ENCODE measurements at places on chromosomes 16 and 17. TPM values are rescaled to one million over a fixed set of nuclear protein-coding genes. Genes with fewer than 3 reads are reported as not detected.

The PPL gene
- total RNA-seq: 0.42 TPM

The LRRC37A gene
- total RNA-seq: 3.0 TPM

The CYLD gene
- total RNA-seq: 9.5 TPM

The PVALEF gene
- not detected for total RNA-seq

The SP2 gene
- total RNA-seq: 29.1 TPM

The ZP2 gene
- total RNA-seq: not detected

The PIRT gene
- not detected for total RNA-seq

The LGALS9B gene
- not detected for total RNA-seq

The ITGAE gene
- total RNA-seq: 52.0 TPM

The ASPHD1 gene
- total RNA-seq: 2.5 TPM

The SLC9A5 gene
- 3.6 TPM for total RNA-seq

The IL32 gene
- 4.5 TPM for total RNA-seq

- no peaks in the 10 kb centered on the region for H3K36me3 ChIP-seq
- H3K27me3 ChIP-seq: no peaks in the 10 kb centered on the region
- no peaks in the 10 kb centered on the region for H3K4me1 ChIP-seq
Measured at GRCh38 chr17:27442702-27443101, 13.5 kb upstream of the KSR1 start.

GRCh38 chr17:72191356-72191755, 70.5 kb downstream of the SOX9 start:
- H3K27ac ChIP-seq: no peak overlapping the region
- no peak overlapping the region for H3K4me3 ChIP-seq
- no peaks in the 10 kb centered on the region for H3K36me3 ChIP-seq
- no peak for DNase-seq
- H3K4me1 ChIP-seq: no peaks in the 10 kb centered on the region

GRCh38 chr17:4167786-4168185, 24.8 kb downstream of the CYB5D2 start:
- no peak overlapping the region for H3K27ac ChIP-seq
- DNase-seq: no peak
- H3K4me3 ChIP-seq: no peak overlapping the region

GRCh38 chr16:10878328-10878643, 1.3 kb downstream of the CIITA start:
- no peak overlapping the region for H3K4me3 ChIP-seq
- H3K27ac ChIP-seq: no peak overlapping the region
- peaks cover 93% of the 10 kb centered on the region for H3K27me3 ChIP-seq
- H3K36me3 ChIP-seq: no peaks in the 10 kb centered on the region
- no peak for DNase-seq
- H3K4me1 ChIP-seq: no peaks in the 10 kb centered on the region

DNA sequence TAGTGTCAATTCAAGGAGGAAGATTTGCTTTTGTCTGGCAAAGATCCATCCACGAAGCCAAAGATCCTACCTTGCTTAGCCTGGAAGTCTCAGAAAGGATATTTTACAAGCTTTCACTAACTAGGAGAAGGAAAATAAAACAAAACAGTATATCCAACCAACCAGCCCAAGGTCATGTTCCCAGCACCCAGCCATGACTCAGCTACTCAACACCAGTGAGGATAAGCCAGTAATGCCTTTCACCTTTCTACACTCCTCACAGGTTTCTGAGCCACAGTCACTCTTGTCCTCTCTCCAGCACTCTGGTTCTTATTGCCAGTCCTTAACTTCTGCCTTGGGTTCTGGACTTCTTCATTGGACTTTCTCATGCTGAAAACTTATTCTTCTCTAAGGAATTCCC, 116.2 kb downstream of the CDH11 start:
- H3K27me3 ChIP-seq: no peaks in the 10 kb centered on the region
- no peak for DNase-seq
- peaks cover 32% of the 10 kb centered on the region for H3K4me1 ChIP-seq

DNA sequence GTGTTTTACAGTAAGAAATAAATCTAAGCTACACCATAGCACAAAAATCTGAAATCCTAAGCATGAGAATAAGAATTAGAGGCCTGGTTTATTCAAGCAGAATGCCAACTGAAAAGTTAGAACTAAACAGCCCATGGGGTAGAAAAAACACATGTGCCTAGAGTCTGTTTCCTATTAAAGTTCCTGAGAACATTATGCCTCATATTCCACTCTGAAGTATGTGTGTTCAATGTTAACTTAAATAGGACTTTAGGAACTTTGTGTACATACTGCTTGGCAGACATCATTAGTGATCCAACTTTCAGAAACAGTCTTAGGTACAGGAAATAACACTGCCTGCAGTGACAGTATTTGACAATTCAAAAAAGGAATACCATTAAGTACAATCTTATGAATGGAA, 18.2 kb downstream of the HEATR6 start:
- no peak overlapping the region for H3K4me3 ChIP-seq
- no peak for DNase-seq
- H3K27me3 ChIP-seq: no peaks in the 10 kb centered on the region
- no peaks in the 10 kb centered on the region for H3K4me1 ChIP-seq
- no peak overlapping the region for H3K27ac ChIP-seq

DNA sequence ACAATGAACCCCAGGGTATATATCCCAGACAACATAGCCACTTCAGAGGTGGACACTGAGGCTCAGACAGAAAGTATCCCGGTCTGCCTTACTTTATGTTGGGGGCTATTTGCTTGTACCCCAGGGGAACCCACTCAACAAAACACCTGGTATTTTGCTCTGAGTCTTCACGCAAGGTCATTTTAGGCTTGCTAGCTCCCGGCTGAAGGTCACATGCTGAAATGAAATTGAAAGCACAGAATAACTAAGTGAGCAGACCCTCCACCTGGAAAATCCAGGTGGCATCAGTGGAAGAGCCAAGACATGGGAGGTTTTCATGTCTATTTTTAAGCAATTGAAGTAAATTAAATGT, 4.1 kb upstream of the KDM8 start:
- DNase-seq: no peak
- H3K4me3 ChIP-seq: no peak overlapping the region

- H3K4me3 ChIP-seq: peak overlapping the region; percentile 29
- peak; percentile 45 for DNase-seq
- H3K36me3 ChIP-seq: no peaks in the 10 kb centered on the region
- H3K27ac ChIP-seq: no peak overlapping the region
Measured at GRCh38 chr16:9903-10665, 43.3 kb downstream of the POLR3K start.

GRCh38 chr16:27468941-27469531, 67.1 kb downstream of the IL21R start:
- no peaks in the 10 kb centered on the region for H3K27me3 ChIP-seq
- no peaks in the 10 kb centered on the region for H3K4me1 ChIP-seq
- H3K36me3 ChIP-seq: peaks cover 78% of the 10 kb centered on the region
- H3K27ac ChIP-seq: no peak overlapping the region
- H3K4me3 ChIP-seq: no peak overlapping the region

DNA sequence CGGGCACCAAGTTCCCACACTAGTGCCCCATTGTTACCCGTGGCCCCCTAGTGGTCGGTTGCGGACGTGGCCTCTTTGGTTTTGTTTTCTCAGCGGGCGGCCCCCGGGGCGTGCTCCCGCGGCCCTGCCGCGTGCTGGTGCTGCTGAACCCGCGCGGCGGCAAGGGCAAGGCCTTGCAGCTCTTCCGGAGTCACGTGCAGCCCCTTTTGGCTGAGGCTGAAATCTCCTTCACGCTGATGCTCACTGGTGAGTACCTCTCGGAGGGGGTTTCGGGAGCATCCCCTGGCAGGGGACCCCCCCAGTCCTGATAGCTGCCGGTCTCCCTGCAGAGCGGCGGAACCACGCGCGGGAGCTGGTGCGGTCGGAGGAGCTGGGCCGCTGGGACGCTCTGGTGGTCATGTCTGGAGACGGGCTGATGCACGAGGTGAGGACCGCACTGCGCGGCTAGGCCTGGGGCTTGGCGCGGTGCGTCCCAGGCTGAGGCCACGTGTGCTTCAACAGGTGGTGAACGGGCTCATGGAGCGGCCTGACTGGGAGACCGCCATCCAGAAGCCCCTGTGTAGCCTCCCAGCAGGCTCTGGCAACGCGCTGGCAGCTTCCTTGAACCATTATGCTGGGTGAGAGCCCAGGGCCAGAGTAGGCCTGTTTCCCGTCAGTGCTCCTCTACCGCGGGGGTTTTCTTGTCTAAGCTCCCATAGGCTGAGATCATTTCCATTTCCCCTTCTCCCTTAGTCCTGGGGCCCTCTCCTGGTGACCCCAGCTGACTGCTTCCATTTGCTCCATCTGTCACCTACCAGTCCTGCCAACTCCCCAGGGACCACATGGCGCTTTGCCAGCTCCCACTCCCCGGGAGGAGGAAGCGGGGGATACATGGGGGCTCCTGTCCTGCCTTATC, 1.7 kb downstream of the SPHK1 start:
- H3K36me3 ChIP-seq: peaks cover 3% of the 10 kb centered on the region
- H3K27me3 ChIP-seq: peaks cover 19% of the 10 kb centered on the region
- H3K4me1 ChIP-seq: peaks cover 24% of the 10 kb centered on the region
- peak overlapping the region; percentile 48 for H3K4me3 ChIP-seq
- no peak overlapping the region for H3K27ac ChIP-seq
- DNase-seq: peak; percentile 82

GRCh38 chr17:68035131-68035522, 408 bp upstream of the KPNA2 start:
- peak overlapping the region; percentile 95 for H3K4me3 ChIP-seq
- H3K27me3 ChIP-seq: no peaks in the 10 kb centered on the region
- no peak overlapping the region for H3K27ac ChIP-seq
- H3K4me1 ChIP-seq: peaks cover 26% of the 10 kb centered on the region
- peaks cover 35% of the 10 kb centered on the region for H3K36me3 ChIP-seq

DNA sequence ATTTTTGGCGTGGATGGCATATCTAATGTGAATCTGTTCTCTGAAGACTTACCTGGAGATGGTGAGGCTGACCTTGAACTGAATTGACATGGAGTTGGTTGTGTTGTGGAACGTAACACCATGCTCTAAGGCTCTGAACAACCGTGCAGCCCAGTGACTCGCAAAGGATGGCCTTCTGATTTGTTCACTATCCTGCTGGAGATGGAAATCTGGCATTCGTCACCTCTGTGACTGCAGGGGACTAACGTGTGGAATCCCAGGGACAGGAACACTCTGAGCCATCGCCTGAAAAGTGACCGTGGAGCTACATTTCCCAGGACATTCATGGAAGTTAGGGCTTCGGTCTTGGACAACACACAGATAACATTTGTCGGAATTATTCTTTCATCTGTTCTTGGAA, 61.1 kb downstream of the BANP start:
- DNase-seq: no peak
- no peaks in the 10 kb centered on the region for H3K4me1 ChIP-seq
- no peak overlapping the region for H3K27ac ChIP-seq

- H3K36me3 ChIP-seq: no peaks in the 10 kb centered on the region
- H3K27ac ChIP-seq: no peak overlapping the region
- no peaks in the 10 kb centered on the region for H3K27me3 ChIP-seq
- H3K4me1 ChIP-seq: no peaks in the 10 kb centered on the region
Measured at GRCh38 chr17:43958748-43959352, 5.1 kb upstream of the PYY start.

- no peak for DNase-seq
- no peak overlapping the region for H3K27ac ChIP-seq
- H3K36me3 ChIP-seq: no peaks in the 10 kb centered on the region
- no peak overlapping the region for H3K4me3 ChIP-seq
- no peaks in the 10 kb centered on the region for H3K27me3 ChIP-seq
Measured at GRCh38 chr16:15493466-15494180, 59.2 kb downstream of the BMERB1 start.

DNA sequence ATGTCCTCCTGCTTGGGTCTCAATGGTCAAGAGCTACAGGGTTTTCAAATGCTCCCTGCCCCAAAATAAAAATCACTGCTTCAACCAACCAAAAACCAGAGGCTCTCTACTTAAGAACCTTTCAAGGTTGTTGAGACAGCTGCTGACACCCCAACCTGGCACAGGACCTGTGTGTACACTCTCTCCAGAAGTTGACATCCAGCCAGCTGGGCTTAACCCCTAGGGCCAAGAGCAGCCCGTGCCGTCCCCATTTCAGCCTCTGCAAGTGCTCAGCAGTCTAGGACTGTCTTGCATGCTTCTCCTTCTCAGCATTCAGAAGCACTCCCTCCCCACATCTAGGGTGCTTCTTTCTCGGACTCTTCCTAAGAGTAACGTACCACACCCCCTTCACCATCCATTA, 59.0 kb upstream of the TRAP1 start:
- peaks cover 67% of the 10 kb centered on the region for H3K36me3 ChIP-seq
- H3K27me3 ChIP-seq: no peaks in the 10 kb centered on the region
- no peak for DNase-seq
- no peaks in the 10 kb centered on the region for H3K4me1 ChIP-seq
- H3K4me3 ChIP-seq: no peak overlapping the region
- no peak overlapping the region for H3K27ac ChIP-seq

DNA sequence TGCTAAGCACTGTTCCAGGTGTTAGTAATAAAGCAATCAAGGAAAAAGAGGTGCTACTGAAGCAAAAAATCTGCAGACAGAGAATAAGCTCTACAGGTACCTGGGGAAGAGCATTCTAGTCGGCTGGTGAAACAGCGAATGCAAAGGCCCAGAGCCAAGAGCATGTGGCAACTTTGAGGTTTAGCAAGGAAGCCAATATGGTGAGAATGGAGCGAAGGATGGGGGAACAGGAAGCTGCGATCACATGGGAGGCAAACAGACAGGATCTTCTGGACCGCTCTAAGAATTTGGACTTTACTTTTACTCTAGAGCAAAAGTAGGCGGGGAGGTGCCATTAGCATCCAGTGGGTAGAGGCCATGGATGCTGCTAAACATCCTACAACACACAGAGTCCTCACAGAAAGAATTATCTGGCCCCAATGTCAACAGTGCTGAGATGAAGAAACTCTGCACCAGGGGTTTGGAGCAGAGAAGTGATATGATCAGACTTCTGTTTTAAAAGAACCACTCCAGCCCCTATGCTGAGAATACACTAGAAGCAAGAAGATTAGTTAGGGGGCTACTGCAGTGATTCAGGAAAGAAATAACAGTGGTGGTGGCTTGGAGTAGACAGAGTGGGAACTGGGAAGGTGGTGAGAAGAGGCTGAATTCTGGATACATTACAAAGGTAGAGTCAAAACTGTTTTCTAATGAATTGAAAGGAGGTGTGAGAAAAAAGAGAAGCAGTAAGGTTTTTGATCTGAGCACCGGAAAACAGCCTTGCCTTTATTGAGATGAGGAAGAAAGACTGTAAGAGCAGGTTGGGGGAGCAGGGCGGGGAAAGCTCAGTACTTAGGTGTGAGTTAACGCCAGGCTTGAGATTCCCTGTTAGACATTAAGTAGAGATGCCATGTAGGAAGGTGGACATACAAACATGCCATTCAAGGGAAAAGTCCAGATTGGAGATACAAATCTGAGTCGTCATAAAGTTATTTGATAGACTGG, 11.0 kb downstream of the EFTUD2 start:
- DNase-seq: no peak
- no peaks in the 10 kb centered on the region for H3K27me3 ChIP-seq
- no peak overlapping the region for H3K27ac ChIP-seq
- no peaks in the 10 kb centered on the region for H3K4me1 ChIP-seq

- no peaks in the 10 kb centered on the region for H3K27me3 ChIP-seq
- peak; percentile 85 for DNase-seq
- peaks cover 17% of the 10 kb centered on the region for H3K4me1 ChIP-seq
- no peak overlapping the region for H3K4me3 ChIP-seq
Measured at GRCh38 chr16:71628810-71629209, 2.8 kb downstream of the MARVELD3 start.
